Spleen (tissue), 13 donors: ENCODE measurements at places on chromosomes 11 and 22.
A peak's percentile ranks its signal among the peaks of the same experiment; 100 is the strongest.

GRCh38 chr11:102773386-102773785, 7.0 kb downstream of the MMP10 start:
- DNase-seq: no peak
- H3K27me3 ChIP-seq: no peaks in the 10 kb centered on the region
- H3K27ac ChIP-seq: no peak overlapping the region
- no peaks in the 10 kb centered on the region for H3K36me3 ChIP-seq
- H3K4me3 ChIP-seq: no peak overlapping the region

DNA sequence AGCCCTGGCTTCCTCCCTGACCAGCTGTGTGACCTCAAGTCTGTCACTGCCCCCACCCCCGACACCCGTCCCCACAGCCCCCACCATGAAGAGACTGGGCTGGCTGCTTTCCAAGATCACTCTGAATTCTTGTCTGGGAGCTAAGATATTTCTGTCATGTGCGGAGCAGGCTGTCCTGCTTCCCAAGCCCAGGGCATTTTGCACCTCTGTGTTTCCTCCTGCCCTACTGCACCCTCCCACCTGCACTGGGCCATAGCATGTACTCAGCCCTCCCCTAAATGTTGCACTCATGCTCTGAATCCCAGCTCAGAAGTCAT, 30.3 kb upstream of the MYEOV start:
- no peak overlapping the region for H3K4me3 ChIP-seq
- no peak for DNase-seq
- no peaks in the 10 kb centered on the region for H3K36me3 ChIP-seq
- H3K27me3 ChIP-seq: no peaks in the 10 kb centered on the region
- H3K27ac ChIP-seq: no peak overlapping the region

DNA sequence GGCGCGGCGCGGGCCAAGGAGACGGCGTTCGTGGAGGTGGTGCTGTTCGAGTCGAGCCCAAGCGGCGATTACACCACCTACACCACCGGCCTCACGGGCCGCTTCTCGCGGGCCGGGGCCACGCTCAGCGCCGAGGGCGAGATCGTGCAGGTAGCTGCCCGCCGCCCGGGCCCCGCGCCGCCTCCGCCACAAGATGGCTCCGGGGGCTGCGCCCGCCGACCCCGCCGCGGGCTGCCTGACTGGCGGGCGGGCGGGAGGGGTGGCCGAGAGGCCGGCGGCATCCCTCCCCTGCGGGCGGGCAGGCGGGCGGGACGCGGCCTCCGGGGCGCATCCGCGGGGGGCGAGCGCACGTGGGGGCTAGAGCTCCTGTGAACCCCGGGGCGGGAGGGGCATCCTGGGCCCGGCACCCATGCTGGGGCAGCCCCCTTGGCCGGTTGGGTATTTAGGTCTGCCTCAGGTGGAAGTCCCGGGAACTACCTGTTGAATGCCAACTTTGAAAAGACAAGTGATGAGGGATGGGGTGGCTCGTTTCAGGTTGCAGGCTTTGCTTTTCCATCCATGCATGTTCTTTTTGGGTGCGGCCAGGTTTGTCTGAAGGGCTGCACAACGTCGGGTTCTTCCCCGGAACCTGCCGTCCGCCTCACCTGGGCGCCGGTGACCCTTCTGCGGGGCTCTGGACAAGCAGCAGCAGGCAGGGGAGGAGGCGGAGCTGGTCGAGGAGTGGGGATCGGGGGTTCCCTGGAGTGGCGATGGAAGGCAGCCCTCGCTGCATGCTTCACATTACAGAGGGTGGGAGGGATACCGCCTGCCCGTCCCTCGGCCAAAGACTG, 760 bp downstream of the ZNRF3 start:
- peak overlapping the region; percentile 38 for H3K4me3 ChIP-seq
- no peaks in the 10 kb centered on the region for H3K36me3 ChIP-seq
- peaks cover 23% of the 10 kb centered on the region for H3K4me1 ChIP-seq
- H3K27ac ChIP-seq: no peak overlapping the region
- no peaks in the 10 kb centered on the region for H3K27me3 ChIP-seq

DNA sequence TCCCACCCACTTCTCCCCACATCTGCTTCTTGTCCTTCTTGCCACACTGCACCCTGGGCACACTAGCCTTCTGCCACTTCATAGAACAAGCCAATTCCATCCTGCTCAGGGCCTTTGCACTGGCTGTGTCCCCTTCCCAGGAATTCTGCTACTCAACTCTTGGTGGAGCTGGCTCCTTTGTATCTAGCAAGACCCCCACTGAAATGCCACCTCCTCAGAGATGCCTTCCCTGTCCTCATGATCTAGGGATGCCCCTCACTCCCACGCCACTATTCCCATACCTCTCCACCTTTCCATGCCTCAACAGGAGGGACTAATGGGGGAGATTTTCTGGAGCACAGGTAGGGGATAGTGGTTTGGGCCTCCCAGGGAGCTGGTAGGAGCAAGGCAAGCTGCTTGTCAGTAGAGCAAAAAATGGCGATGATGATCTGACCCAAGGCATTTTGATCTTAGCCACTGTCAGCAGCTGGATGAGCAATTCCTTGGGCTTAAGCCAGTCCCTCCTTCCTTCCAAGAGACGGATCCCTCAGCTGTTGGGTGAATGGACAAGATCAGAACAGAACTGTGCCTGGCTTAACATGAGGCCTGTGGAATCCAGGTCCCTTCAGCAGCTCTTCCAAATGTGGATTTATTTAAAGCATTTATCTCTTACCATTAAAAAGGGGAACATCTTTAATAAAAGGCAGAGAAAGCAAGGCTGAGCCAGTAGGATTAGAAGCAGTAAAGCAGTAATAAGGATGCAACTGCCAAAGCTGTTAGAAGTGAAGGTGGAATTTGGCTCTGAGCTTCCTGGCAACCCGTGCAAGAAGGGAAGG, 4.0 kb upstream of the PRDM11 start:
- H3K4me1 ChIP-seq: peaks cover 19% of the 10 kb centered on the region
- no peak overlapping the region for H3K27ac ChIP-seq
- no peak for DNase-seq
- H3K27me3 ChIP-seq: no peaks in the 10 kb centered on the region
- H3K4me3 ChIP-seq: no peak overlapping the region

DNA sequence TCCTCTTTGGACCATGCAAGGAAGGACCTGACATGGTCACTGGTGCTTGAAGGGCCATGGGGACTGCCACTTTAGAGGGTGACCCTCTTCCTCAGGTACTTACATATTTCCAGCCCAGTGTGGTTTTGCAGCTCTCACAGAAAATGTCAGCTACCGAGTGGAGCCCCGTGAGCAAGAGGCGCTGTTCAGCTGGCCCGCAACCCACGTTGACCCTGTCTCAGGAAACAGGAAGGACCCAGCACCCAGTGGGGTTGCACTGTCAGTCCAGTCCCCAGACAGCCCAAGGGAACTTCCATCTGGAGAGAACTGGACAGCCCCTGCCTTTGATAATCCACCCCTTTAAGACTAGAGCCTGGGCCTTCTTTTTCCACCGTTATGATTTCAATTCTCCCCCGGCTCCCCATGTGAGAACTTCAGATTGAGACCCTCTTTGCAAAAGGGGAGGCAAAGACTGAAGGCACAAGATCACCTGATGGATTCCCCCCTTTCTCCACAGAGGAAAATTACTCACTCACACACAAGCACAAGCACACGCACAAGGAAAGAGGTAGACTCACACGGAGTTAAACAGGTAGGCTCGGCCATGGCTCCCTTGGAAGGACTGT, 3.4 kb downstream of the YPEL4 start:
- H3K27ac ChIP-seq: no peak overlapping the region
- H3K4me3 ChIP-seq: peak overlapping the region; percentile 7
- H3K4me1 ChIP-seq: peaks cover 70% of the 10 kb centered on the region
- no peak for DNase-seq

DNA sequence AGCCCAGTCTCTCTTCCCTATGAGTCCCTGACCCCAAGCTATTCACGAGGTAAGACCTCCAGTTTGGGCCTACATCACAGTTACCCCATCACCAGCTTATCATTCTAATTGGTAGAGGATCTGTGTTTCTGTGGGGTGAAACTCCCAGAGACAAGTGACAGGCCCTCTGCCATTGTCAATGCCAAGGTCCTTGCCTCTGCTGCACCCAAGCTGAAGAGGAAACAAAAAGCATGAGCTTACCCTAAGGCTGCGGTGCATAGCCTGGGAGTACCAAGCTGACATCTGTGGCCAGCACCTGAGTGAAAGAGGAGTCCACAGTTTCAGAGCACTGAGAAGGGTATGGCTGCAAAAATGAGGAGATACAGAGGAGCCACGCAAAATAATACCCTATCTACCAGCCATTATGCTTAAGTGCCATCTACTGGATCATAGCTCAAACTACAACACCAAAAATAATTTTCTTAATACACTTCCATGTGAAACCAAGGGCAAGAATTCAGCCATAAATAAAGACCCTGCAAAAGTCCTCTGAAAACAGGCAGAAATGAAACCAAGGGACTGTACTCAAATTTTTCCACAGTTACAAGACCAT, 62.3 kb upstream of the ANO5 start:
- H3K4me1 ChIP-seq: no peaks in the 10 kb centered on the region
- H3K27me3 ChIP-seq: no peaks in the 10 kb centered on the region
- no peak overlapping the region for H3K27ac ChIP-seq
- DNase-seq: no peak

DNA sequence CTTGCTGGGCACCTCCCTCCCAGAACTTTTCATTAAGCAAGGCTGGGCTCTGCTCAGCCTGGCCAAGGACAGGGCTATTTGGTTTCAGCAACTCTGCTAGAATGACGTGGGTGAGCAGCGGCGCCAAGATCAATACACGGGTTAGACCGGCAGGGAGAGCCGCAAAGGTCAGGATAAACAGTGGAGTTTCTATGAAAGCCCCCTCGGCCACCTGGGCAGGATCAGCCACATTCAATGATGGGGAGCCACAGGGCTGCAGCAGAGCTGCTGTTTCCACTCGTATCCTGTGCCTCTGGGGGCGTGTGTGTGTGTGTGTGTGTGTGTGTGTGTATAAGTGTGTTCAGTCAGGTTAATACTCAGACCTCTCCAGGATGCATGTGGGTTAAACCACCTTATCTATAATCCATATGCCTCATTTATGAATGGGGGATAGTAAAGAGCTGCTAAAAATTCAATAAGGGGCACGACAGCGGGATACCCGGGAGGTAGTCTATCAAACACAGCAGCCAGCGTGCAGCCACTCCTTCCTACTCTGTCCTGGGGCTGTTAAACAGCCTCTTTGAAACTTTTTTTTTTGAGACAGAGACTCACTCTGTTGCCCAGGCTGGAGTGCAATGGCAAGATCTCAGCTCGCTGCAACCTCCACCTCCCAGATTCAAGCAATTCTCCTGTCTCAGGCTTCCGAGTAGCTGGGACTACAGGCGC, 34.8 kb downstream of the MYH9 start:
- no peak overlapping the region for H3K4me3 ChIP-seq
- DNase-seq: no peak
- no peaks in the 10 kb centered on the region for H3K27me3 ChIP-seq

DNA sequence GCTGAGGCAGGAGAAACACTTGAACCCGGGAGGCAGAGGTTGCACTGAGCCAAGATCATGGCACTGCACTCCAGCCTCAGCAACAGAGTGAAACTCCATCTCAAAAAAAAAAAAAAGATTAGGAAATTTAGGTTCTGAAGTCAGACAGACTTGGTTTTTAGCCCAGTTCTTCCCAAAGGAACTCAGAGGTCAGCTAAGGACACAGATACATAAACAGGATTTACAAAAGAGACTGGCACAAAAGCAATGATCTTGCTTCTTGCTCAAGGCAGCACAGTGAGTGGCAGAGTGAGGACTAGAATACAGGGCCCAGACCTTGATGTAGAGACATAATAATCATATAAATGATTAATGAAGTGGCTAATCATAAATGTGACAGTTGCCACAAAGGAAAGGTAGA, 25.4 kb upstream of the RRAS2 start:
- no peak overlapping the region for H3K27ac ChIP-seq
- H3K4me3 ChIP-seq: no peak overlapping the region
- no peaks in the 10 kb centered on the region for H3K36me3 ChIP-seq

DNA sequence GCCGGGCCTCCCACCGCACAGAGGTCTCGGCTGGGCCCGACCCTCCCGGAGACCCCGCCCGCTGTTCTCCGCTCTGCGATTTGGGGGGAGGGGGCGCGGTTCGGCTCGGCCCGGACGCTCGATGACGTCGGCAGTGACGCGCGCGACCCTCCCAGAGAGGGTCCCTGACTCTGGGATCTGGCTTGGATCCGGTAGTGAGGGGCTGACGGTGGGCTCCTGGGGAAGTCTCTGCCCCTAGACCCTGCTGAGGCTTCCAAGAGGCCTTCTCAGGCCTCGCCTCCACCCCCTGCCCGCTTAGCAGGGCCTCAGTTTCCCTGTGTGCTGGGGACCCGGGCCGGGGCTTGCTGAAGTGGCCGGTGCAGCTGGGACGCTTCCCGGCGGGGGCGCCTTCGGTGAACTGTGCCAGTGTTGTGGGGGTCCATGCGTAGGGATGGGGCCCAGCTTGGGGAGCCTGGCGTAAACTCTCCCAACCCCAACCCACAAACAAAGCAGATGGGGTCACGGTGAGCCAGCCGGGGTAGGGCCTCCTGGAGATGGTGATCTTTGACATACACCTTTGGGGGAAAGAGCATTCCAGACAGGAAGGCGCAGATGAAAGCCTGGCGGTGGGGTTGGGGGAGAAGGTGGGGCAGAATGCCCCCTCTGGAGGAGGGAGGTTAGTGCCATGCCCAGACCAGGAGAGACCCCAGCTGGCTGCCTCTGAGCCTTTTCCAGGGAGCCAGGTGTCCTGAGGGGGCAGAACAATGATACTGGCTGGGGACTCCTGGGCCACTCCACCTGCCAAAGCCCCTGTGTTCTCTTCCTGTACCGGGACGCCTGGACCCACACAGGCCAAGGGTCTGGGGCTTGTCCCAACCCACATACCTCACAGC, 1.0 kb downstream of the B4GALNT4 start:
- no peak overlapping the region for H3K27ac ChIP-seq
- H3K4me1 ChIP-seq: peaks cover 15% of the 10 kb centered on the region
- DNase-seq: no peak
- H3K4me3 ChIP-seq: no peak overlapping the region

DNA sequence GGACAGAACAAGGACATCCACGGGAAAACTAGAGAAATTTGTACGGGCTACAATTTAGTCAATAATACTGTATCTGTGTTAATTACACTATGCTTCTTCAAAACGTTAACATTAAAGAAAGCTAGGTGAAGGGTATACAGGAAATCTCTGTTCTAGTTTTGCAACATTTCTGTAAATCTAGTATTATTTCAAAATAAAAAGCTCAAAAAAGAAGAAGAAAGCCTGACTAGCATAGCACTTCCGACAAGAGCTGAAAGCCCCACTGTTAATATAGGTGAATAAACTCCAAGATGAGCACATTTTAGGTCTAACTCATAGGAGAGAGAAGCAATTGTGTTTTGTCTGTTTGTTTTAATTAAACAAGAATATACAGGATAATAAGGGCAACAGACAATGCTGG, 299.7 kb downstream of the TTC28 start:
- no peaks in the 10 kb centered on the region for H3K36me3 ChIP-seq
- no peak overlapping the region for H3K27ac ChIP-seq
- H3K4me3 ChIP-seq: no peak overlapping the region
- DNase-seq: no peak
